ENCODE measurements at places on chromosomes 2 and 18. TPM values are rescaled to one million over a fixed set of nuclear protein-coding genes. Genes with fewer than 3 reads are reported as not detected.
A peak's percentile ranks its signal among the peaks of the same experiment; 100 is the strongest.

DUSP19 gene
- 6.2 TPM for total RNA-seq

C1GALT1C1L gene
- total RNA-seq: 0.24 TPM

NBEAL1 gene
- 28.5 TPM for total RNA-seq

THAP4 gene
- total RNA-seq: 53.3 TPM

PGAP1 gene
- total RNA-seq: 45.1 TPM

RND3 gene
- 169 TPM for total RNA-seq

SLC23A3 gene
- total RNA-seq: 5.5 TPM

HRH4 gene
- 0.24 TPM for total RNA-seq

POTEE gene
- 3.8 TPM for total RNA-seq

DNA sequence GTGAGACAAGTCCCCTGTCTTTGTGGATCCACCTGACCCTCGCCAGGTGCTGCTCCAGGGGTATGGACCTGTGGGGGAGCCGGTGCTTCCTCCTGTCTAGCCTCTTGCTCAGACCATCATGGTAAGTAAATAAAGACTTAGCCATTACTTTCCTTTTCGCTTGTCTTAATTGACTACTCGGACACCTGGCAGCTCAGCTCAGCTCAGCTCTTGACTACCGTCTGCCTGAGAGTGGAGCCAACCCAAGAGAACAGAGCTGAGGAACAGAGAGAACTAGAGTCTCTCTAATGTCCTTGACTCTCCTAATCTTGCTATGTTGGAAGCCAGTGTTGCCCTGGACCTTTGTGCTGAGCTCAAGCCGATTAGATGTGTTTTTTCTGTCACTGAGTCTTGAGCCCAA, 170.3 kb upstream of the CXCR4 start:
- DNase-seq: no peak

- DNase-seq: peak; percentile 74
Measured at GRCh38 chr2:241844066-241844728, 14.5 kb downstream of the PDCD1 start.

- DNase-seq: no peak
Measured at GRCh38 chr18:10184776-10185175, 269.7 kb upstream of the APCDD1 start.

- DNase-seq: no peak
Measured at GRCh38 chr2:240966906-240967680, 31.3 kb upstream of the SNED1 start.

DNA sequence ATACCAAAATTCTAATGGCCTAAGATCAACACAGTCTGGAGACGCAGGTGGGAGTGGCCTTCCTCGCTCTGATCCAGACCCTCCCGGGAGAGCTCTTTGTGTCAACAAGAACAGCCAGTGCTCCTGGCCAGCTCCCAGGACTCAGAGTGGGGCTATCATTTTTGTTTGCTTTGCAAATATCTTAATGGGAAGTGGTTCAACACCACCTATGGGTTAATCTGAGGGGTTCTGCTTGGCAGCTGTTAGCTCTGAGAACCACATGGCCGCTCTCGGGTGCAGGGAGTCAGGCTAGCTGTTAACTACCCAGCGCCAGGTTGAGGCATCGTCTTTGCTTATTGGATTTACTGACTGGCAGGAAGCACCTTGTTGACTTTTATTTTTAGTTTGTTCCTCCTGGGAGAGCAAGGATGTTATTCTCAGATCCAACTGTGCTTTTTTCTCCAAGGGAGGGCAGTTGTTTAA, 184.8 kb upstream of the SP5 start:
- DNase-seq: no peak

GRCh38 chr2:23745726-23746105, 181.2 kb downstream of the ATAD2B start:
- no peak for DNase-seq

GRCh38 chr2:216316743-216317142, 55.5 kb downstream of the MARCHF4 start:
- no peak for DNase-seq

GRCh38 chr2:183207110-183207509, 82.9 kb downstream of the NUP35 start:
- DNase-seq: no peak

DNA sequence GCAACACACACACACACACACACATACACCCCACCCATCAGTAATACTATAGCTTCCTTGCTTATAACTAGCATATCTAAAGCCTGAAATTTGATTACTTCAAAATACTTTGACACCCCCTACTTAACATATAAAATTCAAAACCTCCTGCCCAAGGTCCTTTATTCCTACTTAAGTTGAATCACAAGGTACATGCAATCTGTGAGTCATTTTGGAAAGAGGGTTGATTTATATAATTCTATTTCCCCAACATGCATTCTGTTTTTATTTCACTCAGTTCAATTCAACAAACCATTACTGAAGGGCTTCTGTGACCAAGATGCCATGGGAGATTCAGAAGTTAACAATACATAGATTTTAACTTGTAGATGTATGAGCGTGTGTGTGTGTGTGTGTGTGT, 420.7 kb downstream of the METTL4 start:
- no peak for DNase-seq

- no peak for DNase-seq
Measured at GRCh38 chr18:11850821-11851145, 430 bp upstream of the CHMP1B start.

DNA sequence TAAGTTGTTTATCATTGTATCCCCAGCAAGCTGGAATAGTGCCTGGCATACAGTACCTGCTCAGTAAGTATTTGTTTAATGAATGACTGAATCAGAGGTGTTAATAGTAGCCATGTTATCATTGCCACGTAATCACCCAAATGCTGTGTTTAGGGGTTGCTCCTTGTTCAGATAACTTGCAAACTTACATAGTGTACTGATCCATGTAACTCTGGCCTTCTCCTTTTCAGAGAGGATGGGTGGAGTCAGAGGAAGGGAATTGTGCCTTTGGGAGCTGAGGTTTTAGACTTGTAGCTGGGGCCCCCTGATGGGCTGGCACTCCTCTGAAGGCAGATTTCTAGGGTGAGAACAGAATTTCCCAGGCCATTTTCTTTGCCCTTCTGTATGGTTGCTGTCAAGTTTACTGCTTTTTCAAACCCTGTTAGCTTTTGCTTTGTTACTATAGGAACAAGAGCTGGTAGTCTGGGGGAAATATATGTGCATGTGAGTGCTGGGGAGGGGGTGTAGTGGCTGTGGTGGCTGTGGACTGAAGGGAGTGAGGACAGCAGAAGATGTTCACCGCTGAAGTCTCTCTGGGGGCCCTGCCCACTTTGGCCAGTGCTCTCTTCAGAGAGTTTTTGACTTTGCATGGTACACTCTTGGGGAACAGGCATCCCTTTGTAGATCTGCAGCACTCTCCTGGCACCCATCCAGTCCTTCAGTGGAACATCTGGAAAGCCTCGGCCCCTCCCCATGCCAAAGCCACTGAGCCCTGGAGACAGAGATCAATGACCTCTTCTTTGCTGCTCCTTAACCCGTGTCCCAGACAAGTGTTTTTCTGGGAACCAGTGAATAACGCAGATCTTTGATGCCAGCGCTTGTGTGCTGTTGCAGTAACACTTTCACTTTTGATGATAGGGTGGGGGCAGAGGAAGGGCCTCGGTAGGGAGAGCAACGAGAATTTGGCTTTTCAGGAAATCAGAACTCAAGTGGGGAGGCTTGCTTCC, 209.0 kb downstream of the PRKCE start:
- no peak for DNase-seq

DNA sequence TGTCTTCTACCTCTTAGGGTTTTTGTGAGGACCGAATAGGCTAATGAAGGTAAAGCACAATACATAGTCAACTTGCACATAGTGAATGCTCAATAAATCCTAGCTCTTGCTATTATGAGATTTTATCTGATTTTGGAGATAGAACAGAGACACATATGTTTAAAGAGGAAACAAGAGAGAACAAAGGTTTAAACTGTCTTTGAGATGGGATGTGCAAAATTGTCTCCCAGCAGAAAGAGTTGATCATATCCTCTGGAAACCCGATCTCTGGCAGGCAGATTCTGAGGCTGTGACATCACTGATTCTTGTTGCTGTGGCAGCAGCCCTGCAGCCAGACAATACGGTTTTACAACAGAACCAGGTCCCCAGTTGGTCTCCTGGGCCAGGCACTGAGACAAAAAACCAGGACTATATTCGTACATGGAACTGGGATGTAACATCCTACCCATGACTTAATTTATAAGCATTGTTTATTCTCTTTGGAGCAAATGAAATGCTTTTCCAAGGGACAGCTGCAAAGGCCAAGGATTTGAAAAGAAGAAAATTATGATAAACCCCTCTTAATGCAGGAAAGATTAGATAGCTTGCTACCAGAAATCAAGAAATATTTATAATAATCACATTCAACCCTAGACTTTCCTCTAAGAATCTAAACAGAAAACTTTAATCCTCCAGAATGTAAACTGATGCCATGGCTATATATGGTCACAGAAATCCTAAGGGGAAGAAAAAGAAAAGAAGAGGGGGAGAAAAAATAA, 80.2 kb downstream of the SLC8A1 start:
- DNase-seq: no peak

DNA sequence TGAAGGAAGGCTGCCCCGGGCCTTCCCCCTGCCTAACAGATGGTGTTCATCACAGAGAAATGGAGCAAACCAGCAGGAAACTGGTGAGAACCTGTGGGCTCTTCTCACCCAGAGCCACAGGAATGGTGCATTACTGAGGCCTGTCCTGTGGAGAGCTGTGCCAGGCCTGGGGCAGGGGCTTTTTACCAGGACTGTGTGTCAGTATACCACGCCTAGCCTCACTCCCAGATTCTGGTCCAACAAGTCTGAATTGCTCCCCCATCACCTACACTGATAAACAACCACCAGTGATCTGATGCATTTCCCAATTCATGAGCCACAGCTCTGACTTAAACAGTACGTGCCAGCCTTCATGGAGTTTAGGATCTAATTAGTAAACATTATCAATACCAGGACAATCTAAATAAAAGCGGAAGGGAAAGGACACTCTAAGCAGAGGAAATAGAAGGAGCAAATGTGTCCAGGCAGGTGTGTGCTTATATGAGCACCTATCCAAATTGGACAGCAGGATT, 8.9 kb upstream of the DGUOK start:
- DNase-seq: no peak

DNA sequence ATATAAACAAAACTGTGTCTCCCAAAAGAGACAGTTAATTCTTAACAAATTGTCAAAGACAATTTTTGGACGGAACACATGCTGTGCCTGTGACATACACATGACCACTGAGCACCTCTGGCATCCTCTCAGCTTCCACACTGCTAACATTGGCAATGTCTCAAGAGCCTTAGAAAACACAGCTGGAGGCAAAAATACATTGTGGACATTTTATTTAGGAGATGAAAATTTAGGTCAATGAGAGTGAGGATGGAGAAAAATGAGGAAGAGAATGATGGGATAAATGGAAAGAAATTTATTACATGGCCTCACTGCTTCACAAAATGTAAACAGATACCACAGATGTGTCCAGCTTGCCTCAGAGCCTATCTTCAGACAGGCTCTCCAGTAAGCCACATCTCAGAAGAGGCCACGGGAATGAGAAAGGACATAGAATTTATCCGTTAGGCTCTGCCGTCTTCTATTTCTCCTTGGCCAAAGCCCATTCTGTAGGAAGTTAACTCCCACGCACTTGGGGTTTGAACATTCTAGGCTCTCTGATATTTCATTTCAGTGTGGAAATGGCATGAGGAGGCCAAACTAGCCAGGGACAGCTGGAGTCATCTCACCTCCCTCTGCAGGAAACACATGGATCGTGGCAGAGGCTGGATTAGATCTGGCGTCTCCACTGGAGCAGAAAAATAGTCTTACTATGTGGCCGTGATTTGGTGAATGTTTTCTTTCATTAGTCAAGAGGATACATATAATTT, 519.4 kb upstream of the DSEL start:
- DNase-seq: no peak

GRCh38 chr2:177523781-177524180, 131.2 kb downstream of the AGPS start:
- no peak for DNase-seq

DNA sequence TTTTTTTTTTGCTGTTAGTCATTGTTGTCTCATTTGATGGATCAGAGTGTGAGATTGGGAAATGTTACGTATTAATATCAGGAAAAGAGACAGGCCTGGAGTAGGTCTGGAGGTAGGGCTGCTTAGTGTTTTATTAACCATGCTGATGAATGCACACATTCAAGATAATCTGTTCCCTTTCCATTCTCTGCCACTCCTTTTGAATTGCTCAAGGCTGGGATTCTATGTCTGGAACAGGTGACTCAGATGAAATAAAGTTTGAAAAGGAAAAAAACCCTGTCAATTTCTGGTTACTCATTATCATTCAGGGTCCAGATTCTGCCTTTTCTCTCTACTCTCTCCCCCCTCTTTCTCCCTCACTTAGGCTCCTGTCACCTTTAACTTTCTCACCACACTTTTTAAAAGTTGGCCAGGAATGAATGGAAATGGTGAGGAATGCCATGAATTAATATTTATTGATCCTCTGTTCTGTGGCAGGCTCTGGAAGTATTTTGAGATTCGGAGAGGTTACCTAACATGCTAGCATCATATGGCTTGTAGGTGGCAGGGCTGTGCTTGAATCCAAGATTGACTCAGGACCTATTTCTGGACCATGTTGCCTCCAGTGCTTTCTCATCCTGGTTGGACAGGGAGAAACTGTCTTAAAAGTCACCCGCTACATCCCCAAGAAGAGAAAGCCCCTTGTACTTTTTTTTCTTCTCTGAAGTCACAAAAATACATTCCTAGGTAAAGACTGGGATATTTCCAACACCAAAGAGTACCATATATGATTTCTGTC, 40.2 kb downstream of the MAP4K4 start:
- no peak for DNase-seq

DNA sequence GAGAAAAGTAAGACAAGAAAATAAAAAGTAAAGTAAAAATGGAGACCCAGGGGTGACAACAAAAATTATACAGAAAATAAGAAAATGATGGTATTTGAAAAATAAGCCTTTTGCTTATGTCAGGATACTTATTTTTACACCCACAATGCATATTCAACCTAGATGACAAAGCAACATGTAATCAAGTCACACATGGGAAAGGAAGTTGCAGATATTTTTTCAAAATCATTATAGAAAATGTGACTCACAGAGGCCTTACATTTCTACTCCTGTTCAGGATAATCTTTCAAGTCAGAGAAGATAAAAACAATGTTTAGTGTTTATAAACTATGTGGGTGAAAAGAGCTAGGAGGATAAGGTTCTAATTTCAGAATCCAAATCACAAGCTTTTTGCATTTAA, 275.3 kb upstream of the UBE2E3 start:
- no peak for DNase-seq
